H4 (cell line): ENCODE measurements at places on chromosomes 6 and 20.

DNA sequence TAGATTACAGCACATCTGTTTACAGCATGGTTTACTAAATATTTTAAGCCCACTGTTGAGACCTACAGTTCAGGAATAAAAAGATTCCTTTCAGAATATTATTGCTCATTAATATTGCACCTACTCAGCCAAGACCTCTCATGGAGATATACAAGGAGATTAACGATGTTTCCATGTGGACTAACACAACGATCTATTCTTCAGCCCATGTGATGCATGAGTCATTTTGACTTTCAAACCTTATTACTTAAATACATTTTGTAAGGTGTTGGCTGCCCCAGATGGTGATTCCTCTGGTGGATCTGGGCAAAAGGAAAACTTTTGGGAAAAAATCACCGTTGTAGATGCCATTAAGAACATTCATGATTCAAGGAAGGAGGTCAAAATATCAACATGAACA lies 48.0 kb upstream of the SDHAF4 start:
- DNase-seq = no peak

GRCh38 chr6:111874025-111874415 lies 768 bp upstream of the FYN start:
- DNase-seq = no peak

GRCh38 chr6:135851442-135852271 lies at the start of gene PDE7B:
PDE7B (plus strand) TSS chr6:135851701.
- peak; percentile 92 for DNase-seq

DNA sequence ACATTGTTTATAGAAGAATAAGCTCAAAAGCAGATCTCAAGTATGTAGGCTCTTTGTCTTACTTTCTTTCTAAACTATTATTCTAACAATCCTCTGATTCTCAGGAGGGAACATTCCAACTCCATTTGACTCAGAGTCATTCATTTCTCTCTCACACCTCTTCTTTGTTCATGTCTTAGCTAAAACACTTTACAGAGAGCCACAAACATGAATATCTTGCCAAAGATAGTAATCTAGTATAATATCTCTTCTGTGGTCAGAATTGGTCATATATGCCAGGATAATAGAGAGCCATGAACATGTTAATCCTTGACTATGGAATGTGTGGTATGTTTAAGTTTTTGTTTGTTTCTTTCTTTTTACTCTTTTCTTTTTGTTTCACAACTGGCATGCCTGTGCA lies 456.0 kb upstream of the PTCHD4 start:
- no peak for DNase-seq

DNA sequence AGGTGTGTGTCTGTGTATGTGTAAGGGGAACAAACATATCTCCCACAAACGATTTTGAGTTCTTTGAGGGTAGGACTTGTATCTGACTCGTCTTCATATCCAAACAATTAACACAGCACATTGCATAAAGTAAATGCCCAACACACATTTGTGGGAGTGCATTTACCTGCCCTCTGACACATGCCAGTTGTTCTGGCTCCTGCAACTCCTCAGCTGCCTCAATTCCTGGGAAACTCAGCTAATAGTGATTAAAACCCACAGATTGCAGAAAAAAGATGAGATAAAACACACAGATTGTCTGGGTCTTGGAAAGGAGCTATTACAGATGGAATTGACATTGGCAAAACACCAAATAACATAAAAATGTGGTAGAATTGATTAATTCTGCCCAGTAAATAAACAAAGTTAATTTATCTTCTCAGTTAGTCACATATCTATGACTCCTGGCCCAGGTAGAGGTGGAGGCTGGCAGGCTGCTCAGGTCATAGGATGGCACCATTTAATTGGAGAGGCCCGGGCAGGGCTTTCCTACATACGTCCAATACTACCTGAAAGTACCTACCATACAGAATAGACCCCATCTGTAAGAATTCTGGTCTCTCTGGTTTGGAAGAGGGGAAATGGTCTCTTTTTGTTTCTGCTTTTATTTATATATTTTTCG lies 71.5 kb upstream of the IFNGR1 start:
- no peak for DNase-seq

- no peak for DNase-seq
Observed at GRCh38 chr20:10939331-10939941, 265.6 kb upstream of the JAG1 start.

DNA sequence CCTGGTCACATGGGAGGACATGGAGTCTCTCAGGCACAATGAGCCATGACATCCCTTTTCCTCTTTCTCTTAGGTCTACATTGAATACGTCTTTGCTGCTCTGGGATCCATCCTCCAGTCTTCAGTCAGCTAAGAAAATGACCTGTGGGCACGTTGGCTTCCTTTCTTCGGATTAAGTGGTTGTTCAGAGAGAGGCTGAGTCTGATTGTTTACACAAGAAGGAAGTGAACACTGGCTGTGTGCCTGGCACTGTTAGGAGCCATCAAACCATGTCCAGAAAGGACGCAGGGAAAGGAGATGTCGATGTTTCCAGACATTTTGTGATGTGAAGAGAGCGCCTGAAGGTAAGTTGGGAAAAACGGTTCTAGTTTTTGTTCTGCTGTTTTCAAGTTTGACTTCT lies 309.9 kb upstream of the CDYL start:
- DNase-seq = peak; percentile 78

DNA sequence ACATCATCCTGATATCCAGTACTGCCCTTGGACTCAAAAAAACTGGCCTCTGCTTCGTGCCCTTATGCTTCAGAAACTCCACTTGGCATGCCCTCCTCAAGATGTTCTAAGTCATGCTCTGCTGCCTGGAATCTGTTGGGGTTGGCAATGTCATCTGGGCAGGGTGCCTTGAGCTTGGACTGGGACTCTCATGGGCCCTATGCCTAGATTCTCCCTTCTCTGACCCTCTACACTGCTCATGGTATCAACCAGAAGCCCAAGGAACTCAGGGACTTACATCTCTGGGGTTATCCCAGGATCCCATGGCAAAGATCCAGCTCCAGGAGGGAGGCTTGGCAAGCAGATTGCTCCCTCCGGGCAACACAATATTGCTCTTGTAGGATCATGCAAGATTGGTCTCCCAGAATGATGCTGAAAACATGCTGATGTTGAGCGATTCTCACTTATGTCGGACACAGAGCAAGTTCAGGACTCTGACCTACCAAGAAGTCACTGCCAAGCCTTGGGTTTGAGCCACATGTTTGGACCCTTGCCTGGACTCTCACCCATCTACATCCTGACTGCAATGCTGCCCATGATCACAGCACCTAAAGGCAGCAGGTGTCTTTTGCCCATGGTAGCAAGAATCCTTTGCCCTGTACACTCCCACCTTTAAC lies 88.8 kb downstream of the ADAT2 start:
- no peak for DNase-seq

GRCh38 chr20:11891077-11891775 lies 26.5 kb upstream of the BTBD3 start:
- DNase-seq = peak; percentile 23

GRCh38 chr6:100344321-100344720 lies 120.4 kb downstream of the SIM1 start:
- no peak for DNase-seq

DNA sequence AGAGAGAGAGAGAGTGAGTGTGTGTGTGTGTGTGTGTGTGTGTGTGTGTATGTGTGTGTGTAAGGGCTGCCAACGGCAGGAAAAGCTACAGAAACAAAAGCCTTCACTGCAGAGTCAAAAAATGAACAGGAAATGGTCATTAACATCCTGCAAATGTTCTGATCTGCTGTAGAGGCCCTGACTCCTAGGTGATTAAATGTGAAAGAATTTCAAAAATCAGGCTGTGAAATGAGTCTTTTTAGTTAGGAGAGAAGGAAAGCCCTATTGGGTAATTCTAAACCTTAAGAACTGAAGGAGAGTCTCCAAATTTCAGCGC lies 166.5 kb upstream of the MYLIP start:
- DNase-seq = no peak

DNA sequence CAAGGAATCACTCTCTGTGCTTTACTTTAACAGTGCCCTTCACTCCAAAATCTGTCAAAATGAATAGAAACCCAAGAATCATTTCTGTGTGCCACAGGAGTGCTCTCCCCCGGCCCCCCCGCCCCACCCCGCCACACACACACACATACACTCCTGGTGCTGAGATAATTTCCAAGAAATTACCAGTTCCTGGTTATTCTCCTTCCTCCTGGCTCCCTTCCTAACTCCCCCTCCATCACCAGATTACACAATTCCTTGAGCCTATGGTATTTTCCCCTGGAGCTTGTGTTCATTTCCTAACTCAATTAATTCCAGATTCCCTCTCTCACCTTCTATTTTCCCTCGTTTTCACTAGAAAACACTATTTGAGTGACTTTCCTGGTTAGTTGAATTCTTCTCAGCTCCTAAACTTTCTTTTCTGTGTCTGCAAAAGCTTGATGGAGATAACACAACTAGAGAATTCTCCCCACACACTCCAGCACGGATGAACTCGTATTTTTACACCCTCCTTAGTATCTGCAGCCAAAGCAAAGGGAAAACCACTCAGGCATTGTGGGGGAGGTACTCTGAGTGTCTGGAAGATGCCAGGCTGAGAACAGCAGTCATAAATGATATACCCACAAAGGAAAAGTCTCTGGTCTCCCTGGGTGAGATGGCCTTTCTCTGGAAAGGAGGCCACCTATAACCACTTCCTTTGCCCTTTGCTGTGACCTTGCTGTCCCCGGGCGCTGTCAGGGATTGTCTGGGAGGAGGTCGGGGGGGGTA lies 1.9 kb upstream of the SLC24A3 start:
- no peak for DNase-seq

DNA sequence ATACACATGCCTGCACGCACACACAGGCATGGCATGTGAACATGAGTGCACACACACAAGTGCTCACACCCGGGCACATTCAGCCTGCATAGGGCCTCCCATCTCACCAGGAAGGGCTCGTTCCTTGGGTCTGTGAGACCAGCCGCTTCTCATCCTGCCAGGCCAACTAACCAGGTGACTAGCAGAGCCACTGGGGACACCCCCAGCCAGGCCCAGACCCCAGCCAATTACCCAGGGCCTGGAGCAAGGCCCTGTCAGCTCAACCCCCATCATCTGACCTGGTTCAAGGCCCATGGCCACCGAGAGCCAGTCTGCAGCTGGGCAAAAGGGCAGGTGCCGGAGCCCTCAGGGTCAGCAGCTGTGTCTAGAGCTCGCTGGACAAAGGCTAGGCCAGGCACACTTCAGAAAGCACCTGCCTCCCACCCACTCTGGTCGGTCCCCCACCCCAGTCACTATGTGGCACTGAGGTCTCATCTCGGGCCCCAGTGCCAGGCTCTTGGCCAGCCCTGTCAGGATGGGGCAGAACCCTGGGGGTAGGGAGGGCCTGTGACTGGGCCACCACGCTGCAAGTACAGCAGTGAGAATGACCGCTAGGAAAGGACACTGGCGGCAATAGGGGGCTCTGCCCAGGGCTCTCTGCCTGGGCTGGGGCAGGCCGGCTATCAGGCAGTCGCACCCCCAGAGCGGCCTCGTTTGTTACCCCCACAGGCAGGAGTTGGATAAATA lies 26.8 kb upstream of the MRGBP start:
- no peak for DNase-seq

- DNase-seq = no peak
Observed at GRCh38 chr6:99607416-99608036, 893 bp downstream of the PRDM13 start.

GRCh38 chr20:50695135-50695872 lies 4.0 kb upstream of the RIPOR3 start:
- DNase-seq = no peak

DNA sequence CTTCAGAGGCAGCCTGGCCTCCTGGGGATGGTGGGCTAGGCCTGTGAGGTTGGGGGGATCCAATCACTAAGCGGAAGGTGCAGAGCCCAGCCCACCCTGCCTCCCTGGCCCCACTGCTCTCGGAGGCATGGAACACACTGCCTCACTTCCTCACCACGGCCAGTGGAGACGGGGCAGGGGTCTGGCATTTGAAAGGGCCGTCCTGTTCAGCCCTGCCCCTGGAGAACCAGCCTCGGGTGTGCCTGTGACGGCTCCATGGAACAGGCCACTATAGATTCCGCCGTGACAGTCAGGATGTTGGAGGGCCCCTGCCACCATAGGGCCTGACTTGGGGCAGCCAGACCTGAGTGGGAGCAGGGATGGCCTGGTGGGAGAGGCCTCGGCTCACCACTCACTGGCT lies 110.2 kb downstream of the DACT2 start:
- no peak for DNase-seq

- no peak for DNase-seq
Observed at GRCh38 chr20:57200882-57201695, 65.4 kb downstream of the BMP7 start.

GRCh38 chr6:2737885-2738284 lies 12.8 kb downstream of the MYLK4 start:
- no peak for DNase-seq

DNA sequence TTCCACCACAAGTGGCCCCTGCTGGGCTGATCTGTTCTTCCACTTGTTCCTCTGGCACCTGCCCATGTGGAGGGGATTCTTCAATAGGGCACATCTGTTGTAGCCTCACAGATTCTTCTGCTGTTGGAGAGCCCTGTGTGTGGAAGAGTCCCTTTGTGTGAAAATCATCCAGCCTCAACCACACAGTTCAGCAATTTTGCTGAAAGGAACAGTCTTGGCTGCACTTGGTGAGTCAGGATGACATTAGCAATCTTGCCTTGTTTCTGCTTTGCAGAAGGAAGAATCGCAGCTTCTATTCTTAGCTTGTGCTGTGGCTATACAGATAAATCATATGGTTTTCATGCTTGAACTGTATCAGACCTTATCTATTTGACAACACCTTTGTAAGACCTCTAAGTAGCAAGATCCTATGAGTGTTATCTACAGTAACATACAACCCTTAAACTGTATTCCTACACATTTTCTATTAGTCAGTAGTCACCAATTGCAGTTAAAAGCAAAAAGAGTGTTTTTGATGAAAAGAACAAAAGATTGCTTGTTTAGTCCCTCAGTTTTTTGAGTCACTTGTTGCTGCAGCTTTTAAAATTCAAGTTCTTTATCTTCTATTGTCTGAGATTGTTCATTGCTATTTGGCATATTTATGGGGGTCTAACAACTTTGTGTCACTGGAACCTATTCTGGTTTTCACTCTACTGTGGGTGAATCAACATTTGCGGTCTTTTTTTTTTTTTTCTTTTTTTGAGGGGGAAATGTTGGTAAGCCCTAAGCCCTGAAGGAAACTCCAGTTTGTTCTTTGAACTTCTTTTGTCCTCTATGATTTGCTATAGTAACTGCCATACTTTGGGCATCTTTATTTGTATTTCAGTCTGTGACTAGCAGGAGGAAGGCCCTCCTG lies 231.6 kb downstream of the TFAP2B start:
- DNase-seq = no peak
